A549 treated with Mapracorat at 1 μM for 4 hours (cell line): ENCODE measurements at places on chromosomes 3 and 15. TPM values are rescaled to one million over a fixed set of nuclear protein-coding genes. Genes with fewer than 3 reads are reported as not detected.

The GPR62 gene
- total RNA-seq, result not detected in 5 replicates

The FRMD5 gene
- total RNA-seq, result 2.2 to 3.2 TPM (median 2.8 TPM) in 5 replicates

The ZBED2 gene
- total RNA-seq, result 0.10 to 0.32 TPM (median 0.22 TPM) in 5 replicates

The GABRA5 gene
- total RNA-seq, result 80.9 to 122 TPM (median 102 TPM) in 5 replicates

The FOXB1 gene
- not detected in 5 replicates for total RNA-seq

The IQCF5 gene
- total RNA-seq, result not detected in 5 replicates

The MB21D2 gene
- total RNA-seq, result 4.3 to 5.0 TPM (median 4.5 TPM) in 5 replicates

The CLDN11 gene
- total RNA-seq, result 0.13 to 0.21 TPM (median 0.18 TPM) in 3 of 5 replicates, not detected in the others

The CLRN1 gene
- not detected in 5 replicates for total RNA-seq

The GPR87 gene
- 2.1 to 2.6 TPM (median 2.3 TPM) in 5 replicates for total RNA-seq

The PATL2 gene
- total RNA-seq, result 0.23 to 0.29 TPM (median 0.23 TPM) in 3 of 5 replicates, not detected in the others

The LDHAL6B gene
- not detected in 5 replicates for total RNA-seq

The PLSCR4 gene
- 5.3 to 9.0 TPM (median 7.3 TPM) in 5 replicates for total RNA-seq

The ZIC1 gene
- total RNA-seq, result 0.02 TPM in 1 of 5 replicates, not detected in the others

The GADL1 gene
- total RNA-seq, result not detected in 5 replicates

The HDC gene
- total RNA-seq, result 0.08 to 0.10 TPM (median 0.08 TPM) in 3 of 5 replicates, not detected in the others

The PLSCR2 gene
- not detected in 5 replicates for total RNA-seq

The GABRR3 gene
- total RNA-seq, result not detected in 5 replicates

The C3orf22 gene
- not detected in 5 replicates for total RNA-seq

The LRRC31 gene
- total RNA-seq, result not detected in 5 replicates

The PLAAT1 gene
- total RNA-seq, result 0.17 TPM in 1 of 5 replicates, not detected in the others

The CEMIP gene
- total RNA-seq, result 0.82 to 2.0 TPM (median 1.2 TPM) in 5 replicates

The RHOV gene
- total RNA-seq, result 4.2 to 5.8 TPM (median 4.8 TPM) in 5 replicates
